RWPE1 (cell line): ENCODE measurements at places on chromosomes 5 and 9.

DNA sequence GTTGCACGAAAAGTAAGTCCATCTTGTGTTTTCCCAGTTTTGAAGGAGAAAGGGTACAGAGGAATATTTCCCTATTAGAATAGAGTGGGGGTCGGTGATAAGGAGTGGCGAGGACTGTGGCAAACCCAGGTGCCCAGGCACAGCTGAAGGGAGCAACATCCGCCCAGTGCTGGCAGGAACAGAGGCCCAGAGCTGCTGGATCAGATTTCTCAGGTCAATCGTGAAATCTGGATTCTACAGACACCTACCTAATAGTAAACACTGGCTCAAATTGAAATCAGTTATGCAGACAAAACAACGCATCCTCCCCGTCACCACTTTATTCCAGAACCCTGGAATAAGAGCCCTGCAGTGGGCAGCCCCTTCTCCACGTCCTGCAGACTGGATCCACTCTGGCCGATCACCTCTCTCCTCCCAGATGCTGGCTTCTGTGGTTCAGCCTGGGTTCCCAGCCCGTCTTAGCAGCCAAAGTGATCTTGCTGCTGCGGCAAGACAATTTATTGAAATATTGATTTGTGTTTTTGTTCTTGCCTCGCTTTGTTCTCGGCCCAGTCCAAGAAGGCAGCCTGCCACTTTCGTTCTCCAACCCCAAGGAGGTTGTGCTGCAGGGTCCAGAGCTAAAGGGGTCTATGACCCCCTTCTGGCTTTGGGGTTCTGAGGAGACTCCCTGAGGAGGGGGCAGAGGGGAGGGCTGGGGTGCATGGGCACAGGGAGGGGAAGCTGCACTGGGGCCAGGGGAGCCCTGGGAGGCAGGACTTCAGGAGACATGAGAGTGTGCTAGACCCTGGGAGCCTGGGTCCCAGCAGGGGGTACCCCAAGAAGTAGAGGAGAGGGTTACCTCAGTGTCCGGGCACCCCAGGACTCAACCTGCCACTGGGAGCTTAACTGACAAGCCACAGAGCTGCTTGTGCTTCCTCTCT, 103.3 kb downstream of the ZNF354C start:
- no peak for DNase-seq

DNA sequence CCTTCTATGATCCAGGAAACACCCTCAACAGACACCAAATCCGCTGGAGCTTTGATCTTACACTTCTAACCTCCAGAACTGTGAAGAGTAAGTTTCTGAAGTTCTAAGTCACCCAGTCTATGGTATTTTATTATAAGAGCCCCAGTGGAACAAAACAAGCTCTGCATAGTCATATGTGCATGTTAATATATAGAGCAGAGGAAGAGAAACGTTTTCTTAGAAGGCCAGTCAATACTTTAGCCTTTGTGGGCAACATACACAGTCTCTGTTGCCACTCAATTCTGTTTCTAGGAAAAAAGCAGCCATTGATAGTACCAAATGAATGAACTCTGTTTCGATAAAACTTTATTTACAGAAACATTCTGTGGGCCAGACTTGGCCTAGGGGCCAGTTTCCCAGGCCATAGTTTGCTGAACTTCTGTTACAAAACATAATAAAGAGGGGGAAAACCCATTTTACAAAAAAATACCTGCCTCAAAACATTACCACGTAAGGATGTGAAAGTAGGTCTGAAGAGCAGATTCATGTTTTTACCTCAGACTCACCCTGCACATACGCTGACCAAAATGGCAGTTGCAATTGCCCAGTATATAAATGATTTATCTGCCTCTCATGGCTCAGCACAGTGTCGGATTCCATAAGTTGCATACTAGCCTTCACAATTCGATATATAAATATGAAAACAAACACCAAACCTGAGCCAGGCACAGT, 350.5 kb downstream of the SLIT3 start:
- no peak for DNase-seq

DNA sequence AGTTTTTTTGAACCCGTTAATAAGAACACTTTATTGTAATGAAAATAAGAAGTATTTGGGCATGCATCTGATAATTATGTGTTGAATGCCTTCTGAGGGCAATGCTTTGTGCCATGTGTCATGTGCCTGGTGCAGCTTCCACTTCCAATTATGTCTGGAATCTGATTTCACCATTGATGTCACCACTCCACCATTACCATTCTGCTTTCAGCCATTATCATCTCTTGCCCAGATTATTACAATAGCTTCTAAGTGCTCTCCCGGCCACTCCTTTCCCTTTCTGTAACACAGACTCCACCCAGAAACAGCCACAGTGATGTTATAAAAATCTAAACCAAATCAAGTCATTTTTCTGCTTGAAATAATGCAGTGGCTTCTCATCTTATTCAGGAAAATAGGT, 171.7 kb downstream of the C9orf152 start:
- no peak for DNase-seq

- no peak for DNase-seq
Observed at GRCh38 chr5:67465537-67466207, 269.1 kb upstream of the CD180 start.

GRCh38 chr5:101637599-101637998, 658.5 kb downstream of the SLCO4C1 start:
- no peak for DNase-seq

- no peak for DNase-seq
Observed at GRCh38 chr5:1002836-1003235, 5.8 kb upstream of the NKD2 start.

GRCh38 chr5:66603164-66603563, 7.0 kb downstream of the MAST4 start:
- DNase-seq = no peak

DNA sequence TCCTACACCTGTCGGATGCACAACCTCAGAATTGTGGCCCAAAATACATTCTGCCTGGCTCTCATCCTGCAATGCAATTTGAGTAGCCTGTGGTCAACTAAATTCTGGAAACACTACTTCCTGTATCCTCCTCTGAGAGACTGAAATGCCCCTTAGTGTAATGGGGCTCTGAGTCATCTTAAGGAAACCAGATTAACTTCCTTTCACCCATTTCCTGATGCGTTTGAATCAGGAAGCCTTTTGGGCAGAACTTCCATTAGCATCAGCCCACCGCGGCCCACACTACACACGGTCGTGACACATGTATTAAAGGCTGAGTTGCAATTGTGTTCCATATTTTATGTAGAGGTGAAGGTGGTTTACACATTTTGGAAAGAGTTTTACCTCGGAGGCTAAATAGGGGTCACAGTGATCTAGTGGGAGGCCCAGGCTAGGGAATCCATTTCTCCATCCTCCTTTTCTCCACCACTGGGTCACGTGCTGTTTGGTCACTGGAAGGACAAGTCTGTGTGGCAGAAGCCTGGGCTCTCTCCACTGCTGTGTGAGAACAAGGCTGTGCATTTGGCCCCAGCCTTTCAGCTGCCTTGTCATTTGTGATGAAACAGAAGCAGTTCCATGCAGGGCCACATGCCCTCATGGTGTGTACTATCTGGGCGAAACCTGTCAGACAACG, 55.9 kb downstream of the DAP start:
- DNase-seq = peak; percentile 55

DNA sequence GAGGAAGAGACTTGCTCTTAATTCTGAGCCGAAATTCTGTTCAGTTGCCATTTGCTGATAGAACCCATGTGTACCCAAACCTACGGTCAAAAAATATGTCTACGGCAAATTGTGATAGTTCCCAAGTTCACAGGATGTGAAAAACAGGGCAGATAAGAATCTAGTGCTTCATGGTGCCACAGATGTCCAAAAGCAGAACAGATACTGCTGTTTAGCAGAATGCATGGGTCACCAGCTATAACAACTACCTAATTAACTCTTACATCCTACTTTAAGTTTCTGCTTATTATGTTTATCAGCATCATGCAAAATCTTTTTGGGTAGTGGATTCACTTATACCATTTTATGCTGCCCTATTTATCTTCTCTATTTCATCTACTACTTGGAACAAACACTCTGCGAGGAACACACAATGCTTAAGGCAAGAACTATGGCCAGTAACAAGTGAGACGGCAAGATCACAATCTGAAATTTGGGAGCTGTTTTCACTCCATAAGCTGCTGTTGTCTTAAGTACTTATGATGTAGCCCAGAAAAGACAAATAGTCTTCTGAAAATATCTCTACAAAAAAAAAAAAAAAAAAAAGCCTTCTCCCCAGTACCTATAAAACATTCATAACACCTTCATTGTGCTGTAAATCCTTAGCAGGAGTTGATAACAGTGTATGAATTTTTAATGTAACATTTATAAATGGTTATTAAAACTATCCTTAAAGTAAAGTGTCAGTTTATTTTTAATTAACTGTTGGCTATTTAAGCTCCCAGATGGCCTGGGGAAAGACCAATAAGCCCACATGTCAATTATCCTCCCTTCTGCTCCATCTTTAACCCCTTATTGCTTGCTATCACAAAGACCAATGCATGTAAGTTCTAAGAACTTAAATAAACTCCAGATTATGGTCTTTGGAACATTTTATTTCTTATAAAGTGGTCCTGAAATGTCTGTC, 232.3 kb downstream of the TLR4 start:
- no peak for DNase-seq

DNA sequence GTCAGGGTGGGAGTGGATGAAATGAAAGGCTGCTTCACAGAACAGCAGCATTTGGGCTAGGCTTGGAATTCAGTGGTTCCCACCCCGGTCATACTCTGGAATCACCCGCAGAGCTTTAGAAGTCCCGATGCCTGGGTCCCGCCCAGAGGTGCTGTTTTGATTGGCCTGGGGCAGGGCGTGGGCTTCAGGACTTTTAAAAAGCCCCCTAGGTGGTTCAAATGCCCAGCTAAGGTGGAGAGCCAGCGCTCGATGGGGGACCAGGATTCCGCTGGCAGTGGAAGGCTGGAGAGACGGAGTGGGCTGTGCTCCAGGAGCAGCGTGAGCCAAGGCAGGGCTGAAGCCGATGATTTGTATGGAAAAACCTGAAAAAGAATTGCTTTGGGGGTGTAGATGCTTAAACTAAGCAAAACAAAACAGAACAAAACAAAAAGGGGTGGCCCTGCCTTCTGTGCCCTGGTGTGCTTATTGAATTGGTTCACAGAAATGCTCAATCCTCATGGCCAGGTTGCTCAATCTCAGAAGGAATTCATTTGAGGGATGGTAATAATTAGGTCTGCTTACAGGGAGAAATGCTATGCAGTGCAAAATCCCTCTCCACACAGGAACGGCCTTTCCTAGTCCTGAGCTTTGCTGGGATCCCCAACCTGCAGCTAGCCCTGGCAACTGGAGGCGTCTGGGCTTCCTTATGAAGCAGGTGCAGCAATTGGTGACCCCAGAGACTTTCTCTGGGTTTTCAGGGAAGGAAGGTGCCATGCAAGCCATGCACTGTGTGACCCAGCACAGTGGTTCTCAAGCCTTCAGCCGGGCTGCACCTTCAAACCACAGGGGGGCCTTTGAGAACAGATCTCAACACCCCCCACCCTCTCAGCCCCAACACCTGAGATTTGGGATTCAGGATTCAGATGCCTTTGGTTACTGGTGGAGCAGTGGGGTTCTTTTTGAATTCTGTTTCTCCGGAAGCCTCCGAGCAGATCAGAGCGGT, 174.0 kb upstream of the ZNF618 start:
- DNase-seq = no peak

DNA sequence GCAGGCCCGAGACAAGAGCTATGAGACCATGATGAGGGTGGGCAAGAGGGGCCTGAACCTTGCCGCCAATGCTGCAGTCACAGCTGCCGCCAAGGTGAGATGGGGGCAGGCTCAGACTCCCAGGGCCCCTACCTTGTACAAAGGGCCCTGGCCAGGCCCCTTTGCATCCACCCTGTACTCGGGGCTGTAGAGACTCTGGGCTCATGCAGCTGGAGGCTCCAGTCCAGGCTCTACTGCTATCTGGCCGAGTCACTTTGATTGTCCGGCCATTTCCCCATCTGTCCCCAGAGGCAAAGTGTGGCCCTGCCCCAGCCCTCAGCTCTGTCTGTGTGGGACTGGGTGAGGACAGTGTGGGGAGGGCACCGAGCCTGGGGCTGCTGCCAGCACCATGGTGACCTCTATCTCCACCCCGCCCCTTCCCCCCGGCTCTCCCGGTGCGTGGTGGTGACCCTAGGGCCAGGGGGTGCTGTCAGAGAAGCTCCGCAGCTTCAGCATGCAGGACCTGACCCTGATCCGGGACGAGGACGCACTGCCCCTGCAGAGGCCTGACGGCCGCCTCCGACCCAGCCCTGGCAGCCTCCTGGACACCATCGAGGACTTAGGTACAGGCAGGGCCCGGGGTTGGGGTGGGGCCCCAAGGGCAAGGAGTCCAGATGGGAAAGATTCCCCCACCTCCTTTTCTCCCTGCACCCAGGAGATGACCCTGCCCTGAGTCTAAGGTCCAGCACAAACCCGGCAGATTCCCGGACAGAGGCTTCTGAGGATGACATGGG, 6.1 kb downstream of the REEP2 start:
- no peak for DNase-seq

DNA sequence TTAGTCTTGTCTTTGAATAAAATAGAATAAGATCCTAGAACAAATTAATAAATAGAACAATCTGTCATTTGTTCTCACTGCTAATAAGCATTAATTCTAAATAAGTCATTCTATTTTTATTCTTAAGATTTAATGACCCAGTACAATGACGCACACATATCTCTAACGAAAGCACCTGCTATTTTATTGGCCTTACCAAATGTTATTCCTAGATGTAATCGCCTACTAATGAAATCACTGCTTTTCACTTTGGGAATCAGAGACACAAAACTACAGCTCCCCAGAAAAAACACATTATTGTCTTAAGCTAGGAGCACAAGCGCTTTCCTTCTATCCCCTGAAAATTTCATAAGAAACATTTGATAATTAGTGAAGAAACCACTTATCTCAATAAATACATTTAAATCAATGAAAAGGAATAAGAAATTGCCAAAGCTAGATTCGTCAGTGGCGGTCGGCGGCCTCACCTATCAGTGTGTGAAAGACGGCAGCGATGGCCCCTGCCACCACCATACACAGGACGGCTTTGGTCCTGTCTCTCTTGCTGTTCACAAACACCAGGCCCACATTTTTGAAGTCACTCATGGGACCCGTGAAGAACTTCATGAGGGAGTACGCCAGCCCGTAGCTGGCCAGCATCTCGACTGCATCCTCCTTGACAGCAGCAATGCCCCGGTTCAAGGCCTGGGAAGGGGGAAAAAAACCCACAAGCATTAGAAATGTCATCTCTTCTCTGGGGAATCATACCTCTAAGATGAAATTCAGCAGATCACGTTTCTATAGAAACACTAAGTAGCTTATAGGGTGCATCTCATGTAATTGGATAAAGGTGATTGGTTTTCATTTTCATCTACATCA, 102.8 kb downstream of the ANKH start:
- DNase-seq = no peak

- no peak for DNase-seq
Observed at GRCh38 chr5:135600971-135601381, 22.2 kb upstream of the CXCL14 start.

DNA sequence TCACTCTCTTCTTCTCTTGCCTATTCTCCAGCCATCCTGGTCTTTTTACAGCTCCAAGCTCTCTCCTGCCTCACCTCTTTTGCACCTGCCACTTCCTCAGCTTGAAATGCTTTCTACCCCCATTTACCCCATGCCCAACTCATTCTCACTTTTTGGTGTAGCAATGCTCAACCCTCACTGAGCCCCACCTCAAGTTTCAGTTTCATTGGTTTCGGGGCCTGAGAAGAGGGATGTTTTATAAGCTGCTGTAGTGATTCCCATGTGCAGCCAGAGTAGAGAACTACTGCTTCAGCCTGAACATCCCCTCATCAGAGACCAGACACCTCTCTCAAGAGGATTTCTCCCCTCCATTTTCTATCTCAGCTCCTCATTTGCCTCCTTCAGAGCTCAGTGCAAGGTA, 45.2 kb upstream of the FYB1 start:
- DNase-seq = no peak
